Activated CD4-positive, alpha-beta T cell treated with anti-CD3 and anti-CD28 coated beads, Interleukin-2, amount 50 U/mL, for 16 hours (primary cell): ENCODE measurements at places on chromosomes 6 and 20.

DNA sequence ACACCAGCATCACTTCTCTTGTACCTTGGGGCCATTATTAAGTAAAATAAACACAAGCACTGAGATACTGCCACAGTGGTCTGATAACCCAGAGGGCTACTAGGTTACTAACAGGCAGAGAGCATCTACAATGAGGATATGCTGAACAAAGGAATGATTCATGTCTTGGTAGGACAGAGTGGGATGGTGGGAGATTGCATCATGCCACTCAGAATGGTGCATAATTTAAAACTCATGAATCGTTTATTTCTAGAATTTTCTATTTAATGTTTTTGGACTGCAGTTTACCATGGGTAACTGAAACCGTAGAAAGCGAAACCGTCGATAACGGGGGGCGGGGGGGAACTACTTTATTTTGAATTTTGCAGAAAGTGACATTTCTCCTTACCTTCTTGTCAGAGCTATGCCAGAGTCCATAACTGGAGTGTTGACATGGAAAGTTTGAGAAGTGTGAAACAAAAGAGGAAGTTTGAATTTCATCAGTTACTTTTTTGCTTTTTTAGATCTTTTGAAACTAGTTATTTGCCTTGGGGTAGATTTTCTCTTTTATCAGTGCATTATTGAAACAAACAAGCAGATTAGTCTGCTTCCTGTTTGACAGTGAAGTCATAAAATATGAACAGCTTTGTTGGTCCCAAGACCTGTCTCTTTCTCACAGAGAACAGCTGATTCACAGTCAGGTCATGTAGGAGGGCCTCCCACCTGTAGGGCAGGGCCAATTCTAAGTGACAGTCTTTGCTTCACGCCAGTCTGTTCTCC is 124.9 kb downstream of the KLHL32 start:
- no peak for DNase-seq

DNA sequence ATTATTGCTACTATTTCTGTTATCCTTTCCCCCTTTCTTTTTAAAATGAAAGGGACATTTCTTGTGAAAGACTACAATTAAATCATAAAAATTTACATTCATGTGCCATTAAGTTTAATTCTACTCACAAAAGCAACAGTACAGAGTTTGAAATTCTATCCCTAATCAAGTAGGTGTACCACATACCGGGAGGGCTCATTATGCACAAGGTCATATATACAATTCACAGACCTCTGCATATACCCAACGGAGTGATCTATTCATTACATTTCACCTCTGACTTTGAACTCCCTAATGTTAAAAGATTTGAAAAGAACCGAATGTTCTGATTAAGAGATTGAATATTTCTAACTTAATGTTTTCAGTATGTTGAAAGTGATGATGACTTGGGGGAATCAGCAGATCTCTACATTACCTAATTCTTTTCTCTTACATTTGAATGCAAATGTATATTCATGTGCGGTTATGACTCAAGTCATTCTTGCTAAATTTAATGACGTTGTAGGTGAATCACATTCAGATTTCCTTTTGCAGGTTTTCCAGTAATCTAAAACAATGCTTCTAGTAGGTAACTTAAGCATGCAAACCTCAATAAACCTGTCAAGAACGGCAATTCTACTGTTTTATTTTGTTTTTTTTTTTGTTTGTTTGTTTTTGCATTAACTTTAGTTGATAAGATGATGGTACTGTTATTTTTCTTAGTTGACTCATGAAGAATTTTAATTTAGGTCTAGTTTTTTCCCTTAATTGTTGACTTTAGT is 7.3 kb downstream of the EYA4 start:
- DNase-seq, result no peak

GRCh38 chr6:43771858-43772680 is 2.1 kb downstream of the VEGFA start:
- DNase-seq, result peak; percentile 75

DNA sequence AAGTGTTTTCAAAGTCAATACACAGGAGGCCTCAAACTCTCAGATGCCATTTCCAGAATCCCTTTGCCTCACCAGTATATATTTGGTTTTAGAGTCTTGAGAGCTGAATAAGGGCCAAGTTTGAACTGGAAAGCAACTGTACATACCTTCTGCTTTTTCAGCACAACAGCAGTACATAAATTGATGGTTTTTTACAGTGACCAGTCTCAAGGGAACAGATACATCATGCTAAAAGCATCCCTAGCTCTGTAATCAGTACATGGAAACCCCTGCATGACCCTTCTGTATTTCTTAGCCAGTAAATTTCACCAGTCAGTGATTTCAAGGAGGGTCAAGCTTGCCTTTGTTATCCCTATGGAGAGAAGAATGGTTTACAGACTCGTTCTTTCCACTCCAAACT is 40.6 kb upstream of the ECHDC1 start:
- DNase-seq, result no peak

DNA sequence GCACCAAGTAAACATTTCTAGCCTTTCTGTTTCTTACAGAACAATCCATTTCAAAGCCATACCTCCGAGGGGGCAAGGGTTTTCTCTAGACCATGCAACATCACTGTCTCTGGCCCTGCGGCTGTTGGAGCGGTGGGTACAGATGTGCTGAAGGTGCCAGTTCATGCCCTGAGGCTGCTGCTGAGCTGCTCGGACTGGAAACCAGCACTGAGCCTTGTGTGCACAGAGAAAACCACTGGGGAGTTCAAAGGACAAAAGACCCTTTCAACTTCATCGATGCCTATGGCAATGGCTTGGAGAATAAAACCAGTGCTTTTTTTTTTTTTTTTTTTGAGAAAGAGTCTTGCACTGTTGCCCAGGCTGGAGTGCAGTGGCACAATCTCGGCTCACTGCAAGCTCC is 93.3 kb upstream of the IYD start:
- DNase-seq, result no peak

DNA sequence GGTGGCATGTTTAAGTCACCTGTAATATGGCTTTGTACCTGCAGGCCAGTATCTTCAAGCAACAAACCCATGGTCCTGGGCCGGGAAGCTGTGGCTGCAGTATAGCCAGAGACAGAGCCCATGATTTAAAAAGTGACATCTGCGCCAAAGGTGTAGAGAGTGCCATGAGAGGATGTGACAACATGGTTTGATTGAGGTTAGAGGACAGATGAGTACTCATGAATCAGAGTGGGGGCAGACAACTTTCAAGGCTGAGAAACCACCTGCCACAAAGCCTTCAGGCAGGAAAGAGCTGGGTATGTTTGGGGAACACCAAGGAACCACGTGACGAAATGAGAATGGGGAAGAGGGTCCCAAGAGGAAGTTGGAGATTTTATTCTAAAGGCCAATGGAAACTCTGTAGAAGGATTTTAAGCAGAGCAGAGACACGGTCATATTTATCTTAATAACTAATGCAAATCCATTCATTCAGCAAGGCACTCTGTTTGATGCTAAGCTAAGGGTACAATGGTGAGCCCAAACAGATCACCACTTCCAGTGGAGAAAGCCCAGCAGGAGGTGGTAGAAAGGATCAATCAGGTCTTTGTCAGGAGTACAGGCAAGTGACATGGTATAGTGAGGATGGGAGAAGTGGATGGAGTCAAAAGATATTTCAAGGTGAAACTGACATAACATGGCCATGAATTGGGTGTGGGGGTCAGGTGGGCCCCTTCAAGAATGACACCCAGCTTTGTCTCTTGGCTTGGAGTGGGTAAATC is 3.4 kb upstream of the MICAL1 start:
- DNase-seq, result peak; percentile 73

GRCh38 chr6:99378636-99379035 is 15.4 kb downstream of the COQ3 start:
- no peak for DNase-seq

- no peak for DNase-seq
Measured at GRCh38 chr6:169970306-169970988, 219.0 kb downstream of the ERMARD start.

DNA sequence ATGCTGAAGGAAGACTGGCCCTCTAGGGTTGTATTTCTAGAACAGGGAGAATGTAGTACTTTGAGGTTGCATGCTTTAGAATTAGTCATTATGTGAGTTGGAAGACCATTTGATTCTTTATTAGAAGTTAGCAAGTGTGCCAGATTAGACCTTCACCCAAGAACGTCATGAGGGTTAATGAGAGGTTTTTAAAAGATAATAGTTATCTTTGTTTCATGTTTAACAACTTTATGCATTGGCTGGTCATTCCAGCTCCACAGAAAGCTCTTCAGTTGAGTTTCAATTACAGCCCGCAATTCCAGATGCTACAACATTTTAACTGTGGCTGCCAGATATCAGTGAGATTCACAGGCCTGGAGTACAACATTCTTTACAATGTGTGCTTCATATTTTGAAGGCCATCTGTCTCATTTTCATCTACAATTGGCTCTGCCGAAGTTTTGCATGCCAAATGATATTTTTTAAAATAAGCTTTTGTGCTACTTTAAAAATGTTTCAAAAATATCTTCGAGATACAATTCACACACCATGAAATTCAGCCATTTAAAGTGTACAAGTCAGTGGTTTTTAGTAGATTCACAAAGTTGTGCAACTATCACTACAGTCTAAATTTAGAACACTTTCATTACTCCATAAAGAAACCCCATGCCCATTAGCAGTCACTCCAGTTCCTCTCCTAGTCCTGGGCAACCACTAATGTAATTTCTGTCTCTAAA is 61.1 kb upstream of the FBXO30 start:
- DNase-seq, result no peak

GRCh38 chr6:48736501-48737206 is 625.7 kb upstream of the PTCHD4 start:
- DNase-seq, result no peak

DNA sequence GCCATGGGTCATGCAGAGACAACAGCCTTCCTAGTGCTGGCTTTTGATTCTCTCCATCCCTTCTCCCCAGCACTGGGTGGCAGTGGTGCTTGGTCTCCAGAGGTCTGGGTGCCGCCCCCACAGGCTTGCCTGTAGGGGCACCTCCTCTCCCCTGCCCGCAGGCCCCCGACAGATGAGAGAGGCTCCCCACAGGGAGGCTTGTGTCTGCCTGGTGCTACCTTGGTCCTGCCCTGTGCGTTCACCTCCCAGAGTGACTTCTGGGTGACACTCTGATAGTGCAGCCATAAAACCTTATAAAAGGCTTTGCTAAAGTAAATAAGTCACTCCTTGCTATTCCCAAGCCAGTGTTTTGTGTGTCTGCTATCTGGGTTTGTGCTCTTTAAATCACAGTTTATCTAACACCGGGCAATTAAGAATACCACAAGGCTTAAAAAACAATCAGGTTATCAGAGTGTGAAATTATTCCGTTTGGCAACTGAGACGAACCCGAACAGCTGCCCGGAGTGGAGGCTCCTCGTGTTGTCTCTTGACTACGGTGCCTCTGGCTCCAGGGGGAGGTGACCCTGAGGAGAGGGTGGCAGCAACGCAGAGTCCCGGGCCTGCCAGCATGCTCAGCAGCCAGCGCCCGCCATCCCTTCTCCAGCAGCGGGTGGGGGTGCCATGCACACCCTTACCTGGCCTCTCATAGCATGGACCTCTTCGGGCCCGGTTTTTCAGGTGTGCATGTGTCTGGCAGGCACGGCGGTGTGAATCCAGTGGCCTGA is 5.4 kb upstream of the C20orf204 start:
- DNase-seq, result no peak

- peak; percentile 11 for DNase-seq
Measured at GRCh38 chr6:25697537-25698340, 45.7 kb downstream of the SCGN start.

- no peak for DNase-seq
Measured at GRCh38 chr6:144384427-144384826, 99.3 kb downstream of the UTRN start.

DNA sequence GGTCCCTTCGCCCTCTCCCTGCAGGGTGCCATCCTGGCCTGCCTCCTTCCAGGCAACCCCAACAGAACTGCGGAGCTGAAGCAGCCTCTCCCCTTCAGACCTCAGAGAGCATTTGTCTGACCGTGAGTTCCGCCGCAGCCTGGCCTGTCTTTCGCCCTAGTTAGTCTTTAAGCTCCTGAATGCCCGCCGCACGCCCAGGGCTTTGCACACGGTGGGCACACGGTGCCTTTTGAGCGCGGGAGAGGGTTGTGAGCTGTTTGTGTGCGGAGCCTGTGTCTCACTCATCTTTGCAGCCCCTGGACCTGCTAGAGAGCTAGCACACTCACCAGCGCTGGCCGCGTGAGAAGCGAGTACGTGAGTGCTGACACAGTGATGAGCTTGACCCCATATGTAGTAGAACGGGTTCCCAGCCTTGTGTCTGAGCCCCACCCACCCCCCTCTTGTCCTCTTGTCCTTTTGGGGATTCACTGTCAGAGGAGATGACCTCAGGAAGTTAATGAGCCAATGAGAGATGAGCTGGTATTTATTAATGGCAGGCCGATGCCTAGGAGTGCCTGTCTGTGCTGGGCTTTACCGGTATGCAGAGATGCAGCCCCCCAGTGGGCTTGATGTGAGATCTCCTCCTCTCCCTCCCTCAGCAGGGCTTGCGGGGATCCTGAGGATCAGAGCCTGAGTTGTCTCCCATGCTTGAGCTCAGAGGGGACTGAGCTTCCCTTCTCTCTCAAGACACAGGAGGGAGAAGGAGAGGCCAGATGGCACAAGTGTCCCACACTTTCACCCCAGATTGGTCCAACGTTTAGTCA is 249.2 kb downstream of the FARS2 start:
- no peak for DNase-seq

DNA sequence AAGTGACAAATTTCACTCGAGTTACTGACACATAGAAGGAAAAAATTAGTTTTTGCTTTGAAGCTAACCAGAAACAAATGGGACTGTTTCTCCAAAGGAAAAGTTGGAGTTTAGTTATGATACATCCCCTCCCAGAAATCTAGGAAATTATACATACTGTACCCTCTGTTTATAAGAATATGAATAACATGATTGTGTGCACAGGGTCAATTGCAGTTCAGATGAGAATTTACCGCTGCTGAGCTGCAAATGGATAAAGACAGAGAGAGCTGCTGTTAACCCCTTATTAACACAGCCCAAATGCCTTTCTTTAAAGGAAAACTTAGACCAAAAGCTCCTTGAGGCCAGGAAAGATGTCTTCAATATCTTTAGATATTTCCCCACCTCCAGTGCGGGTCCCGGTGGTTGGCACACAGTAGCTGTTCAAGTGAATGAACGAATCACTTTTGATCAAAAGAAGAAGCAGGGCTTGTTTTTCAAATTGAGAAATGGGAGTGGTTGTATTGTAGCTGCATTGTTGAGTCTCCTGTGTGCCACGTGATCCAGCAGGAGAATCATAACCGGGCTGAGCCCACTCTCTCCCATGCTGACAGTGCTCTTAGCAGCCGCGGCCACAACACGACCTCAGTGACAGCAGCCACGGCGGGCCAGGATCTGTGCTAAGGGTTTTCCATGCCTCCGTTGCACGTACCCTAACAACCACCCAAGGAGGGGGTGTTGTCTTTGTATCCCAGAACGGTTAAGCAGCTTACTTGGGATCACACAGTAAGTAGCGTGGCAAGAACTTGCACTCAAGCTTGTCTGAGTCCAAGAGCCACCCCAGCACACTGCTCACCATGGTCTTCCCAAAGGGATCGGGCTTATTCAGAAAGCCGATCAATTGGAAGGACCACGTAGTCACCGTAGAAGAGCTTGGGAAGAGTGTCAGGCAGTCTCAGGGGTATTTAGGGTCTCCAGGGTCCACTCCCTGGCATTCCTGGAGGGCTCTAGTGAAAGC is 53.5 kb upstream of the BMP6 start:
- no peak for DNase-seq

GRCh38 chr6:111238464-111239119 is 151.3 kb downstream of the SLC16A10 start:
- DNase-seq, result no peak

- DNase-seq, result peak; percentile 81
Measured at GRCh38 chr20:47502271-47503239, 868 bp downstream of the NCOA3 start.
